ENCODE measurements at places on chromosomes 5 and 9.

DNA sequence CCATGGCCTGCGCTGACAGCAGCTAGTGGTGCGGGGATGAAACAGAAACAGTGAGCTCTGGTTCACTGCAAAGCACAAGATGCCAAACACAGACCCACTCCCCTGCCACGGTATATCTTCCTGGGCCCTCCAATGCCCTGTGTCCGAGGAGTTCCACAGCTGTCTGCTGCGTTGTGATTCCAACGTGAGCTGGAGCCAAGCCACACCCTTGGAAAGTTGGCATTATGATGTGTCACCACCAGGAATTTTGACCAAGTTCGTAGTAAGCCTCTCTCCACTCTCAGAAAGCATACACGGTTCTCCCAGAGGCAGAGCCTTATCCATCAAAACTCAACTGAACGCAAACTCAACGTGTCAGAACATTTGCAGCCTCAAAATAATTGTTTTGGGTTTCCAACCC lies 55.6 kb downstream of the MACROH2A1 start:
- no peak for DNase-seq

GRCh38 chr5:123756816-123757215 lies 244.8 kb downstream of the CSNK1G3 start:
- DNase-seq: no peak

GRCh38 chr5:91135475-91136248 lies 247.5 kb downstream of the ARRDC3 start:
- DNase-seq: no peak

DNA sequence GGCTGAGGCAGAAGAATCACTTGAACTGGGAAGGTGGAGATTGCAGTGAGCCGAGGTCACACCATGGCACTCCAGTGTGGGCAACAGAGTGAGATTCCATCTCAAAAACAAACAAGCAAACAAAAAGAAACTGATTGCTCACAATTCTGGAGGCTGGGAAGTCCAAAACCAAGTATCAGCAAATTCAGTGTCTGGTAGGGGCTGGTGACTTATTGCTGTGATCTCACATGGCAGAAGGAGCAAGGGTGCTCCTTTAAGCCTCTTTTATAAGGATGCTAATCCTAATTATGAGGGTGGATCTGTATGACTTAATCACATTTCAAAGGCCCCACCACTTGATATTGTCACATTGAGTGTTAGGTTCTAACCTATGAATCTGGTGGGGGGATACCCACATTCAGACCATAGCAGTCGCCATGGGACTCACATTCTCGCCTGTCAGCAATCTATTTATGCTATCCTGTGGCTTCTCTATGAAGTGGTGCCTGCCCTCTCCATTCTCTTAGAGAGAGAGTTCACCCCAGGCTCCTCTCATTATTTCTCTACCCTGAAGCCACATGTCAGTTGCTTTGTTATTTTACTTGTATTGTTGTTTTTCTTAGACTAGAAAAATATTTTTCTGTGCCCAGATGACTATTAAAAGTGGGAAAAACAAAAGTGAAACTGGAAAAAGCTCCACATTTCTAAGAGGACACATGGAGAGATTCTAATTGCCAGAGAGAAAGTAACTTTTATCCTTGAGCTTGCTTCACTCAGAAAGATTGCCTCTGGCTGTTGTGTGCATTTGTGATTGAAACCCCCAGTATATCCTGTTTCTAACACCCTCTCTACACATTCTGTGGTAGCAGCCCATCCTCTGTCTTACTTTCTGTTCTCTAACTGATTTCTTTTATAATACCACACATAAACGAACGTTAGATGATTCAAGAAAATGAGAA lies 18.8 kb upstream of the PRLR start:
- peak; percentile 20 for DNase-seq

GRCh38 chr5:124456249-124456648 lies 290.2 kb downstream of the ZNF608 start:
- DNase-seq: no peak
